ENCODE measurements at places on chromosomes 3 and 15.

DNA sequence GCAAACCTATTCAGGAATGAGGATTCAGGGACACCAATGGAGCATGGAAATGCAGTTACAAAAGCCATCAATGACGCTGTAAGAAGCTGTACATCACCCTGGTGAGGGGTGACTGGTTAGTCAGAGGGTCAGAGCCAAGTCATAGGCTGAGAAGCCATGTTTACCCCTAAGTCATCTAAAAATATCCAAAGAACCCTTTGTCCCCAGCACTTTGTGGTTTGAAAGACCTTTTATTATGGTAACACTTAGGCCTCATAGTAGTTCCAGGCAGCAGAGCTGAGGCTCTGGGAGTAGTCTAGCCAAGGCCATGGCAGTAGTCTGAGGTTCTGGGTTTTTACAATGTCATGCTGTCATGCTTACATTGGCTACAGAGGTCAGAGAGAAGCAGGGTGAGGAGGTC is 131.2 kb downstream of the CTNNB1 start:
- no peak for DNase-seq

- DNase-seq: peak; percentile 59
Measured at GRCh38 chr3:48656061-48656840, 6.4 kb downstream of the CELSR3 start.

GRCh38 chr3:120678331-120678947 is 3.6 kb downstream of the HGD start:
- no peak for DNase-seq

DNA sequence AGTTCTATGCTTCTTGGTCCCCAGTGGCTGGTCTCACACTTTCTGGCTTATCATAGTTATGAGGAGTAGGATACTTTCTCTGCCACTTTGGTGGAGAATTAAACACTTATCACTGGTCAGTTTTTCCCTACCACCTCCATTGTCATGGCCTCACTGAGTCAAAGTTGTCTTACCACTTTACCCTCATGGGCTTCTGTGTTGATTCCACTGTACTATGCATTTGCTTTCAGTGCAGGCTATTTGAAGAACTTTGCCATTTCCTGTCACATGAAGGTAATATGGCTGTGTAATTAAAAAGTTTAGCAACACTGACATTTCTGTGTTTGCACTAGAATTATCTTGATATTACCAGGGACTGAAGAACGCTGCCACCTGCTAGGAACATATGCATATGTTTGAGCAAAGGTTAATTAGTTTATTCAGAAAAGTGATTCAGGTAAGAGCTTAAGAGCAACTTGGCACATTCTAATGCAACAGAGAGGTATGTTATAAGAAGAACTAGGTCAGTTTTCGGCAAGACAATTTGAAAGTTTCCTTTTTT is 377.3 kb downstream of the PDCD6IP start:
- DNase-seq: no peak

- DNase-seq: no peak
Measured at GRCh38 chr3:9703736-9704346, at the start of gene CPNE9. Gene CPNE9, plus strand, starts transcription at chr3:9703833. Its CDS starts 164 bp downstream, at chr3:9703997.

GRCh38 chr3:71090207-71090606 is 493.3 kb downstream of the FOXP1 start:
- DNase-seq: no peak

DNA sequence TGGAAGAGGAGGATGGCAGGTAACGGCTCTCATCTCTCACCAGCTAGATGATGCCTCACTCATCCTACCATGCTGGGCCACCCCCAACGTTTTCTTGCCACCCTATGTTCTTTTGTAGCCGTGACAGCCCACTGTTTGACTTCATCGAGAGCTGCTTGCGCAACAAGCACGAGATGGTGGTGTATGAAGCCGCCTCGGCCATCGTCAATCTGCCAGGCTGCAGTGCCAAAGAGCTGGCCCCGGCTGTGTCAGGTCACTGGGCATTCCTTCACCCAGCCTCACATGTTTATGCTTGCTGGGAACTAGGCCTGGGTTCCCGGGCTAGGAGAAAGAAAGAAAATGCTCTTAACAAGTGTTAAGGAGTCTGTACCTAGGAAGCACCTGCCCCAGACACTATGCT is 8.2 kb downstream of the COPG1 start:
- DNase-seq: no peak

- DNase-seq: no peak
Measured at GRCh38 chr3:184050217-184050847, 2.5 kb upstream of the HTR3C start.

DNA sequence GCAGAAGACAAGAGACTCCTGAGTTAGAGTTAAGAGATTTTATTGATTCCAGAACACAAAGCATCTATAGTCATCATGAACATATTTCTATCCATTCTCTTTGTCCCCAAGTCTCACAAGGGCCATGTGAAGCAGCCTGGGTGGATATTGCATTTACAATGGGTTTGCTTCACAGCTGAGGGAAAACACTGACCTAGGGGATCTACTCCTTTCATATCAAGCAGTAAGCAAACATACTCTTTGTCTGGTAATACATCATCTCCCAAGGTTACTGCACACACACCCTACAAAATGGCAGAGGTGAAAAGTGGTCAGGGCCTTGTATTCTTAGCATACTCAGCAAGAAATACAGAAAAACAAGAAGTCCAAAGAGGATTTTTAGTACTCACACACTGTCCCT is 267.7 kb upstream of the BCHE start:
- DNase-seq: no peak

DNA sequence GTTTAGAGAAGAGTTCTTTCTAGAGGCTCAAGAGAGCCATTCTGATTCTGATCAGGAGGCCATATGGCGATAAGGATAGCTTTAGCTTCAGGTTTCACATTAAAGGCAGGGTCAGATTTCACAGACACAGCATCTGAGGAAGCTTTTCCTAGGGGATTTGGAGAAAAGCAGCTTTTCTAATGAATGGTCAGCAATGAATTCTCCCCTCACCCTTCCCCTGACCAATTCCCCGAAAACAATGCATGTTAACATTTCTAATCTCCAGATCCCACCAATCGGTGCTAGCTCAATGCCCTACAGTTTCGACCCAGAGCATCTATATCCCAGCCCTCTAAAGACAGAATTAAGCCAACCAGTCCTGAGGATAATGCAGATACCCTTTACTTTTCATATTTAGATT is 9.8 kb downstream of the AGBL1 start:
- DNase-seq: no peak

DNA sequence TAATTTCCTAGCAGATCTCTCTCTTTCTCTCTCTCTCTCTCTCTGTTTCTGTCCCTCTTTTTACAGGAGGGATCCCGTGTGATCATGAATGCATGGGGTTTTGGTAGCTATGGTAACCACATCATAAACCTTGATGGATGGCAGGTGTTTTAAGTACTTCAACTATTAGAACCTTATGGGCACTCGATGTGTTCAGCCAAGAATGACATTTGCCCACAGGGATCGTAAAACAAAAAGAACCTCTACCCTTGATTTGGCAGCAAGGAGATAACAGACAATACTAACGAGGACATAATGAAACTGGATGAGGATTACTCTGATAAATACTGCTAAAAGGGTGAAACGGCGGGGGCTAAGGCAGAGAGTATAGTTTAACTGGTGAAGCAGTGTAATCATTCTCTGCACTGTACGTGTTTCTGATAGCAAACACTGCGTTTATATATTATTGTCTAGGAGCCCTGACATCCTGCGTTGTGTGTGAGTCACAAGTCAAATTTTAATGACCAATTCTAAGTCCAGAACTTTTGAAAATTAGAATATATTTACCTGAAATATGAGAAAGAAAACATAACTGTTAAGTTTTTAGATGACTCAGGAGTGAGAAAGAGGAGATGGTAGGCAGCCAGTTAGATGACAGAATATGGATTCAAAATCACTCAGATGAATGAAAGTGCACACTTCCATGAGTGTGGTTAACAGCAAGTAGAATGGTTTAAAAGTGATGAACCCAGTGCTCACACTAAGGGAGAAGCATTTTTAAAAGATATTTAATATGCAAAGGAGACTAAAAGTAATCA is 80.3 kb downstream of the OTOL1 start:
- DNase-seq: no peak
